ENCODE measurements at places on chromosomes 7 and 10.

DNA sequence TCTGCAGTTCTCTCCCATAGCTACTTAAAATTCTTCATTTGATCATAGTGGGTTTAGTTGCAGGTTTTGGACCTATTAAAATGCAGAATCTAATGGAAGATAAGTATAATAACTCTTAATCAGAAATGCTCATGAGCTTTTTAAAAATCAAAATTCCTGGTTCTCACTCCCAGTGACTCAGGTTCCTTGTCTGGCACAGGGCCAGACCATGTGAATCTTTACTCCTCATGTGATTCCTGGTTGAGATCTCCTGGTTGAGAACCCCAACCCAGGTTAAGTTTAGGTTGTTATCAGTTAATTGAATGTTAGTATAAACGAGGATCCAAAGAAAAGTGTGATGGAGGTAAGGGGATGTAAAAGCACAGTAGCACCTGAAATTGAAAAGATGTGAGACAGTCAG is 17.5 kb upstream of the TRUB1 start:
- DNase-seq: no peak

DNA sequence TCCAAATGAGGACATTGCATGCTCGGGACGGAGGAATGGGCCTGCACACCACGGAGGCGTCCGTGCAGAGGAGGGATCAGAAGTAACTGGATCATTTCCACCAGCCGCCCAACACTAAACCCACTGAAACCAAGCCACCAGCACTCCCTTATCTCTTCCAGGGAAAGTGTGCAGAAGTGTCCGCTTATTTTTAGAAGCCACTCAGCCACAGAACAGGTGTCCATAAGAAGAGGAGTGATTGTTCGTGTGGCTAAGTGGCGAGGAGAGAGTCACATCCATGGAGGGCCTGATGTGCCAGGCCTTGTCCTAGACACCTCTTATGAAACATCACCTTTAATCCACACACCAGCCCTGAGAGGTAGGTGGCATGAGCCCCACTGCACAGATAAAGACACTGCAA is 407.9 kb upstream of the NPVF start:
- DNase-seq: no peak

DNA sequence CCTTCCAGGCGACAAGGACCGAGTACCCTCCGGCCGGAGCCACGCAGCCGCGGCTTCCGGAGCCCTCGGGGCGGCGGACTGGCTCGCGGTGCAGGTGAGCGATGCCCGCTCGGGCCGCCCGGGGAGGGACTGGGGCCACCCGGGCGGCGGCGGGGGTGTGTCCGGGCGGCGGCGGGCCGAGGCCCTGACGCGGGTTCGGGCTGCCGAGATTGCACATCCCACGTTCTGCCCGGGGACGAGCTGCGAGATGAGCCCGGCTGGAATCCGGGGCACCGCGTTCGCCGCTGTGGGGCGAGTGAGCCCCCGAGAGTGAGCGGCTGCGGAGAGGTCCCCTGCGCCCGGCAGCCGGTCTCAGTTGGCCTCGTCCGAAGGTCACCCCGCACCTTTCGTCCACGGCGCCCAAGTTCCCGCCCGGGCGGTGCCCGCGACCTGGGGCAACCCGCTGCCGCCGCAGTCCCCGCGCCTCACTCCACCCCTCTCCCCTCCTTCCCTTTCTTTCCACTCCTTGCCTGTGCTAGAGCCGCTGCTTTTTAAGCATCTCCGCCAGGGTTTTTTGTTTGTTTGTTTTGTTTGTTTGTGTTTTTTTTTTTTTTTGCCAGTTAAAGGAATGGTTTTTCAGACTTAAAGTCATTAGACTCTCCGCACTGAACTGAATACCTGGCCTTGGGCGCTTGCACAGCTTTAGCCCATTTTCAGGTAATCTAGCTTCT is 515 bp downstream of the RALA start:
- DNase-seq: no peak

DNA sequence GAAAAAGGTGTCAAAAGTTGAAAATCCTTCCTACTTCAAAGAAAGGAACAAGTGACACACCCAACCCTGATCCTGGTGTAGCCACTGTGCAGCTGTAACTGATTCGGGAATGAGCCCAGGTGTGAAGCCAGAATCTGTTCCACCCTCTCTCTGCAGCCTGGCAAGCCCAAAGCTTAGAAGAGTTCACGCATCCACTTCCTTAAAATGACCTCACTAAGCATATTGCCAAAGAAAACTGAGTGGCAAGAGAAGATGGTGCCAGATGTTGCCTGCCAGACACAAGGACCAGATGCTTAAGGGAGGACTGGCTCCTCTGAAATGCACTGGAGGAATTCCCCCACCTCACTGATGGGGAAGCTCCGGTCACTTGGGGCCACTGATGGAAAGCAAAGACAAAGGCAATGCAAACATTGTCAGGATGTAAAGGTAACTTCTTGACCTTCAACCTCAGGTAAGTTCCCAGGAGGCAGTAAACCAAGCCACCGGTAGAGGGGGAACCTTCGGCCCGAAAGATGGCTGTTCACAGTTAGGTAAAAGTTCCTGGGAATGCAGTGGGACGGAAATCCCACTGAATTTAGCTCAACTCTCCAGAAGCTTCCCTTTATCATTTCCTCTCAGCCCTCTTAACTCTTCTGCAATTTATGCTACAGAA is 554.9 kb downstream of the KCNMA1 start:
- DNase-seq: no peak

- no peak for DNase-seq
These were observed 22.3 kb downstream of the KLHDC10 start for GRCh38 chr7:130092598-130092997.

- DNase-seq: no peak
These were observed 18.4 kb downstream of the VWA2 start for GRCh38 chr10:114257498-114257897.

DNA sequence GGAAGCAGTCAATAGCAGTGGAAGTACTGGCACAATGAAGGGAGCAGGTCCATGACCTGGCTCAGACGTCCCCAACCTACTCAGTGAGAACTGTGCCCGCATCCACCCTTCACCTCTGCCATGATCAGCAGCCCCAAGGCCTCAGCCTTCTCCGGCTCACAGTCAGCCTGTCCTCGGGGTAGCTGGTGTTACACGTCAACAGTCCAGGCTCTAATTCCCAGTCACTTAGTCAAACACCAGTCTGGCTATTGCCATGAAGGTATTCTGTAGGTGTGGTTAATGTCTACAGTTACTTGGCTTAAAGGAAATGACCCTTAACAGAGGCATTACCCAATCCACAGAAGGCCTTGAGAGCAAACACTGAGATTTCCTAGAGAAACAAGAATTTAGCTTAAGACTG is 49.1 kb downstream of the GRB10 start:
- no peak for DNase-seq

GRCh38 chr10:103584216-103585010 is 90.9 kb downstream of the NEURL1 start:
- peak; percentile 58 for DNase-seq

DNA sequence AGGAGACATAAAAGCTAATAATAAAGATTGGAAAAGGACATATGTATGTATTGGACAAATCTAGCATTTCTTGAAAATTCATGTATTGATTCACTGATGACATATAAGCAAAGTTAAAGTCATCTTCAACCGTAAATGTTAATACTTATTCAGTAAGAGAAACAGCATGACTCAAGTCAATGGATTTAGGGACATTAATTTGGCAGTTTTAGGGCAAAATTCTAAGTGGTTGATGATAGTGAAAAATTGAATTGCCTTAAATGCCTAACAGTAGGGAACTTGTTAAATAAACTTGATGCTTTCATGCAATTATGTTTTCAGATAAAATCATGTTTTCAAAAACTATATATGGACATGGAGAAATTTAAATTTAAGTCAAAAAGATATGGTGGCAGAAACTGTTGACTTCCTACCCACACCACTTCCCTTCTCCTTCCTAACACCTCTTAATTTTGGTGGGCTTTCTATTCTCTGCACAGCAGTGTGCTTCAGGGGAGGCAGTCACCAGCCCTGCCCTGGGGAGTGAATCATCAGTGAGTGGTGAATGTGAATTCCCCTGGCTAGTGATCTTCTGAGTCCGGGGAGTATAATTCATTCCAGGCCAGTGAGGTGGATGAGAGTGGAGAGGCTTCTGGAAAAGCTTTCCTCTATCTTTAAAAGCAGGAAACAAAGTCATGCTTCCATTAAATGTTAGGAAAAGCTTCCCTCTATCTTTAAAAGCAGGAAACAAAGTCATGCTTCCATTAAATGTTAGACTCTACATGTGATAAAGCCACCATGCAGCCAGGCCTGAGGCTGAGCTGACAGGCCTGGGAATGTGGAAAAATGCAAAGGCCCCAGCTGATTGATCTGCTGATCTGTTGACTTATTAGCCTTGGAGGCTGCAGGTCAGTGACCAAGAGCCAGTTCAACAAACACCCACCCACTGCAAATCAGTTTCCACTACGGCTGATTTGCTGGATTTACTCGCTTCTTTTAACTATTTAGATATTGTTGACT is 25.2 kb upstream of the ITGB1 start:
- no peak for DNase-seq

DNA sequence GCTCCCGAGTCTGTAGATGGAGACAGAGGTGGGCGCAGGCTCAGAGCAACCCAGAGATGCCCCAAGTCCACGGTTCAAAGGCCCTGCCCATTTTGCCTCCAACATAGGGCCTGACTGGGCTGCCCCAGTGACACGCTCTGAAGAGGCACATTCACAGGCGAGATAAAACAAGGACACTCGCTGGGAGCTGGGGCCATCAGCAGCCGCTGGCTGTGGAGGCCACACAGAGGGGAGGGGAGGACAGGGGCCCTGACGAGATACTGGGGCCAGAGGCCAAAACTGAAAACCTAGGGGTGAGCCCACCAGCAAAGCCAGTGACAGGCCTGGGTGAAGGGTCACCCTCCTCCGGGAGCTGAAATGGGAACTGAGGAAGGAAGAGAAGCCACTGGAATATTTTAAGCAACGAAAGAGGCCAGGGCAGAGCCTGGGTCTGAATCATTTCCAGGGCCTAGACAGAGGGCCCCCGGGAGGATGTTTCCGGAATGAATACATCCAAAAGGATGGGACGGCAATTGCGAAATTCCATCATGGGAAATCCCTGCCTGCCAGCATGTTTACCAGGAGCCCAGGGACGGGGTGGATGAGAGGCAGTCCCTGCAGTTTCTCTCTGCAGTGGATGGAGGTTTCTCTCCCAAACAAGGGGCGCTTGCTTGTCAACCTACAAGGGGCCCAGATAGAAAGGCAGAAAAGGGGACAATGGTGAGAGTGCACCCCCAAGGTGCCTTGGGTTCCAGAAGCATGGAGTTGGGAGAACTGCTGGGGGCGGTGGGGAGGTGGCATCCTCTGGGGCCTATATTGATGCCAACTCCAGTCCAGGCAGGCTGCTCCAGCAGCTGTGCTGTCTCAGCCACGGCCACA is 29.0 kb upstream of the HSPA12A start:
- no peak for DNase-seq

DNA sequence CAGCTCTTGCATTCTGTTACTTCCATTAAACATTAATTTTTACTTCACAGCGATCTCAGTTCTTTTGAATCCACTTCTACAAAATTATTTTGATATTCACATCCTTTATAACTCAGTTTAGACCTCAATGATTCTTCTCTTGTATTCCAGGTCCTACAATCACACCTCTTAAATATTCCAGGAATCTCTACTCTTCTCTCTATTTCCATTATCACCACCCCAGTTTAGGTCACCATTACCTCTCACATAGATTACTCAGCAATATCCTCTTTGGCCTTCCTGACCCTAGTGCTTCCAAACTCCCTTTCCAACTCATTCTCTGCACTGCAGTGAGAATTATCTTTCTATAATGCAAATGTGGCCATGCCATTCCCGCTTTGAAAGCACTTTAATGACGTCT is 27.1 kb upstream of the GPR37 start:
- no peak for DNase-seq

DNA sequence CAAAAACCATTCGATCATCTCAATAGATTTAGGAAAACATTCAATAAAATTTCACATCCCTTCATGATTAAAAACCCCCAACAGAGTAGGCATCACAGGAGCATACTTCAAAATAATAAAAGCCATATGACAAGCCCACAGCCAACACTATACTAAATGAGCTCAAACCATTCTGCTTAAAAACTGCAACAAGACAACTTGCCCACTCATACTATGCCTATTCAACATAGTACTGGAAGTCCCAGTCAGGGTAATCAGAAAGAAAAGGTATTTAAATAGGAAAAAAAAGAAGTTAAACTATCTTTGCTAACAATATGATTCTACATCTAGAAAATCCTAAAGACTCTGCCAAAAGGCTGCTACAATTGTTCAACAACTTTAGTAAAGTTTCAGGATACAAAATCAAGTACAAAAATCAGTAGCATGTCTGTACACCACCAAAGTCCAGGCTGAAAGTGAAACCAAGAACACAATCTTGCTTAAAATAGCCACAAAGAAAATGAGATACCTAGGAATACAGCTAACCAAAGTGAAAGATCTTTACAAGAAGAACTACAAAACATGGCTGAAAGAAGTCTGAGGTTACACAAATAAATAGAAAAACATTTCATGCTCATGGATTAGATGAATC is 882.6 kb downstream of the GRM8 start:
- DNase-seq: no peak

DNA sequence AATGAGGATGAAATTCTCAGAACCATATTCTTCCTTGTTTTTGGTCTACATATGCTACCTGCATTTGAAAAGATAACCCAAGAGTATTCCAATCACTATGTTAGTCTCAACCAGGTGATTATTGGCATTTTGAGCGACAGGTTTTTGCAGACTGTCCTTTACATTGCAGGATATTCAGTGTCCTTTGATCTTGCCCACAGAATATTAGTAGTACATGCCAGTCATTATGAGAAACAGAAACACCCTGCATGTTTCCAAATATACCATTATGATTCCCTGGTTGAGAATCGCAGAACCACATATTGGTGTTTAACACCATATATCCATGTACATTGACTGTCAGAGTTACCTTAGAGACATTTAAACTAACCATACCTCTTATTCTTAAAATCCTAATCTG is 30.6 kb downstream of the TMEM243 start:
- no peak for DNase-seq

DNA sequence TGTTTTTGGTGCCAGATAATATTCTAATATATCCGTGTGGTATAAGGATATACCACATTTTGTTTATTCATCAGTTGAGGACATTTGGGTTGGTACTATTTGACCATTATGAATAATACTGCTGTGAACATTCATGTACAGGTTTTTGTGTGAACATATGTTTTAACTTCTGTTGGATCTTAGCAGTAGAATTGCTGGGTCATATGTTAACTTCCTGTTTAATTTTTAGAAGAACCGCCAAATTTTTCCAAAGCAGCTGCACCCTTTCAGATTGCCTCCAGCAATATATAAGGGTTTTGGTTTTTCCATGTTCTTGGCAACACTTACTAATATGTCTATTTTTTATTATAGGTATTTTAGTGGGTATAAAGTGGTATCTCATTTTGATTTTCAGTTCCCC is 22.8 kb downstream of the VPS26A start:
- DNase-seq: peak; percentile 28

GRCh38 chr7:137439829-137440825 is 96.6 kb upstream of the PTN start:
- DNase-seq: no peak

GRCh38 chr10:131702531-131703356 is 198.1 kb upstream of the PPP2R2D start:
- no peak for DNase-seq

DNA sequence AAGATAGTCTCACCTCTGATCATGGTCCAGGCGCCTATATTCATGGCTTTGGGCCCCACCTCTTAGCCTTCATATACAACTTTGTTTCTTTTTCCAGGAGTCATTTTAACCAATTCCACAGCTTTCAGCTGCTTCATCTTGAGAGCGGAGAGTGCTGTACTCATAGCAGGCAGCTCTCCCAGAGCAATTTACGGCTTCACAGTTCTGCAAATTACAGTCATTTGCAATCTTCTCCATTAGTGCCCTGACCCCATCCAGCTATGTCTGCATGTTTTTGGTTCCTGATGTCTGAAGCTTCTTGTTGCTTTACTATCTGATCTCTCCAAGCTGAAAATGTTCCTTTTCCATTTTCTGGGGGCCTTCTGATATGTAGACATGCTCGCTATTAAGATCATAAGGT is 18.0 kb upstream of the MEST start:
- no peak for DNase-seq

All from hematopoietic multipotent progenitor cell treated with erythropoietin and hydrocortisone succinate and interleukin-3 and kit ligand, for 8 days (in vitro differentiated cells).